Stimulated activated CD8-positive, alpha-beta memory T cell treated with anti-CD3 and anti-CD28 coated beads, Interleukin-4, amount 100 ng/mL, for 1 hour (primary cell): ENCODE measurements at places on chromosomes 3 and 15.

DNA sequence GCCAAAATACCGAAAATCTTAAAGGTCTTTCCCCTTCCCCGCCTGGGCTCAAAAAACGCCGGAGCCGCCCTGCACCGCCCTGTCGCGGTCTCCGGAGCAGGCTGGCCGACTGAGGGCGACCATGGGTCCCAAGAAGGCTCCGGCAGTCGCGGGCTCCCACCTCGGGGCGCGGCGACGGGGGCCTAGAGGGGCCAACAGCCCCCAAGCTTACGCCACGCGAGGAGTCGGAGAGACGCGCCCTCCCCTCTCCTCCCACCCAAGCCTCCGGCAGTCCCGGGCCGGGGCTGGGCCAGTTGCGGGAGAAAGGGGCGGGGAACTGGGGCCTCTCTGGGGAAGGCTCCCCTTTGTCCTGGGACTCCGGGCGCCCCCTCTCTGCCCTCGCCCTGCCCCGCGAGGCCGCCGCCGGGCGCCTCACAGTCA is 69.2 kb downstream of the GOLGA8B start:
- no peak for DNase-seq

- DNase-seq, result no peak
Observed at GRCh38 chr15:62270216-62270921, 105.3 kb upstream of the C2CD4B start.

DNA sequence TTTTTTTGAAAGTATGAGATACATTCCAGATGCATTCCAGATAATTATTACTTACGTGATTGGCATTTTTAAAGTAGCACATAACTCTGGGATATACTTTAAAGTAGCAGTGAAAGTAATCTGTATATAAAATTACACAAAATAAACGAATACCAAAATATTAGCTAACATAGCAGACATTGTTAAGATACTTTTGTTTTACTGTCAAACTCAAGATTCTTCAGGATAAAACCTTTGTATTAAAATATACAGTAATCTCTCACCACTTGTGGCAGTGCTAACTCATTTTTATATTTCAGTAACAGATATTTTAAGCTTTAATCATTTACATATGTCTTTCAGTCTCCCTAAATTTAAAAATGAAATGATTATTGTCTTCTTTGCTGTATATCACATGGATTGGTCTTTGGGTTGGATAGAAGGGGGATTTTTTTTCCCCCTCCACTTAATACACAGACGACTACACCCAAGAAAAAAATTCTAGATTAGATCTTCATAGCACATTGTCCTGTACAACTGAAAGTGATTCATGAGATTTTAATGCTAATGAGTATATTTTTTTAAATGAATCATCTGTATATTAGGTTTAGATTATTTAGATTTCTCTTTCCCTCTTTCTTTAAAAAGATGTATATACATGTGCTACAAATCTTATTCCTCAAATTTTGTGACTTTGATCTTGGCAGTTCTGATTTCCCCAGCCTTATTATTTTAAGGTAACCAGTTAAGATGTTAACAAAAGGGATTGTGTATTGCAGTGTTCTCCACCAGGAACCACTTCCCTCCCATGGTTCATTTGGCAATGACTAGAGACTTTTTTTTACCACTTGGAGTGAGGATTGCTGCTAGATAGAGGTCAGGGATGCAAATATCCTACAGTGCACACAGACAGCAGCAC is 24.5 kb upstream of the EBLN2 start:
- no peak for DNase-seq

DNA sequence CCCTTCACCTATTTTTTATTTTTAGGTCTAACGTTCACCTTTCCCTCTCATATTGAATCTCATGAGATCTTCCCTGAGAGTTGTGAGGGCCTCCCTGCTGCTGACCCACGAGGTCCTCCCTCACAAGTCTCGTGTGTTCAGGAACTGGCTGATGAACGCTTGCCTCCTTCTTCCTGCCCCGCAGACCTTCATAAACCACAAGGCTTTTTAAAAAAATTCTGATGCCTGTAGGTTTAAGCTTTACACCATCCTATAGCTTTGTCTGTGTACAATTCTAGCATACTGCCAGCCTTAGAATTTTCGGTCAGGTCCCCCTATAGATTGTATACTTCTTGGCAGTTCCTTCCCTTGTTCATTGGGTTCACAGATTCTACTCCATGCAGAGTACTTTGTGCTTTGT is 50.5 kb downstream of the CHST2 start:
- no peak for DNase-seq

GRCh38 chr3:42988097-42988496 is 9.0 kb downstream of the GASK1A start:
- DNase-seq, result no peak

DNA sequence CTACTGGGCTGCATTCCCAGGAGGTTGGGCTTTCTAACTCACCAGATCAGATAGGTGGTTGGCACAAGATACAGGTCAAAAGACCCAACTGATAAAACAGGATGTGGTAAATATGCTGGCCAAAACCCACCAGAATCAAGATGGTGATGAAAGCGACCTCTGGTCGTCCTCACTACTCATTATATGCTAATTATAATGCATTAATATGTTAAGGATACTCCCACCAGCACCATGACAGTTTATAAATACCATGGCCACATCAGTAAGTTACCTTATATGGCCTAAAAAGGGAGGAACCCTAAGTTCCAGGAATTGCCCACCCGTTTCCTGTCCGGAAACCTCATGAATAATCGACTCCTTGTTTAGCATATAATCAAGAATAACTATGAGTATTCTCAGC is 31.6 kb downstream of the CFAP44 start:
- no peak for DNase-seq
